ENCODE measurements at places on chromosomes 6 and 20.

- DNase-seq: peak; percentile 93
These were observed 132.1 kb upstream of the KCNG1 start for GRCh38 chr20:51154708-51155690.

- no peak for DNase-seq
These were observed 121.3 kb downstream of the PHACTR3 start for GRCh38 chr20:59725476-59726280.

DNA sequence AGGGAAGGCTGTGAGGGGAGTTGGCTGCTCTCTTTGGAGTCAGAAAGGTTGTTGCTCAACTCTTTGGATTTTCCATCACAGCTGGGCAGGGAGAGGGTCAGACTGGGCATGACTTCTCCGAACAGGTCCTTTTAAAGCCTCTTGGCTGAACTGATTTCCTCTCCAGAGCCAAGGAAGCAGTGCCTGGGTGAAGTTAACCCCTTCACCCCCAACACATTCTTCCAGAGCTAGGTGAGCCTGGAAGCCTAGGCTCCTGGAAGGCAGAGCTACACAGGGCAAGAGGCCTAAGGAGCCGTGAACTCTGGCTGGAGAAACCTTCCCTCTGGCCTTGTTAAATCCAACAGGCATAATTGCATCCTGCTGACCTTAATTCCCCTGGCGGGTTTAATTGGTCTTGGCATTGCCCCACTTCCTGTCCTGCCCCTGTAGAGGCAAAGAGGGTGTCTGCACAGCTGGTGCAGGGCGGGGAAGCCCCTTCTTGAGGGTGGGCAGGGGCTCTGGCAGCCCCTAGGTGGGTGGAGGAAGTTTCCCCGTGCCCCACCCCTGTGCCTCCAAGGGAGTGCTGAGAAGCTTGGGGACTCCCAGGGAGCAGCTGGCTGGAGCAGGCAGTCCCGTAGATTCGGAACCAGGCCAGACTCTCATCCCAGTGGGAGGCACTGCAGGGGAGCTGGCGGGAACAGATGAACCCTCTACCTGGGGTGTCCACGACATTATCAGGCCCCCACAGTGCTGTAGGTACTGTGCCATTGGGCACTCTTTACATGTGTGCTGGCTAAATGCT, 3.6 kb upstream of the MYLK2 start:
- peak; percentile 39 for DNase-seq

GRCh38 chr20:3751675-3752385, 15.7 kb downstream of the ADISSP start:
- no peak for DNase-seq

- DNase-seq: no peak
These were observed 37.7 kb downstream of the ZBTB9 start for GRCh38 chr6:33492093-33492492.

GRCh38 chr6:66173587-66173986, 466.6 kb upstream of the EYS start:
- no peak for DNase-seq

GRCh38 chr6:158503222-158503621, 56.7 kb upstream of the TMEM181 start:
- DNase-seq: no peak
